ENCODE measurements at places on chromosomes 1 and 21. TPM values are rescaled to one million over a fixed set of nuclear protein-coding genes. Genes with fewer than 3 reads are reported as not detected.

TXNIP gene
- 556 TPM for total RNA-seq

GRCh38 chr1:232581932-232582331, 48.0 kb downstream of the SIPA1L2 start:
- DNase-seq = no peak

GRCh38 chr1:56120021-56120420, 459.3 kb downstream of the PLPP3 start:
- no peak for DNase-seq

SLC6A17 gene
- total RNA-seq = 0.03 TPM

DNA sequence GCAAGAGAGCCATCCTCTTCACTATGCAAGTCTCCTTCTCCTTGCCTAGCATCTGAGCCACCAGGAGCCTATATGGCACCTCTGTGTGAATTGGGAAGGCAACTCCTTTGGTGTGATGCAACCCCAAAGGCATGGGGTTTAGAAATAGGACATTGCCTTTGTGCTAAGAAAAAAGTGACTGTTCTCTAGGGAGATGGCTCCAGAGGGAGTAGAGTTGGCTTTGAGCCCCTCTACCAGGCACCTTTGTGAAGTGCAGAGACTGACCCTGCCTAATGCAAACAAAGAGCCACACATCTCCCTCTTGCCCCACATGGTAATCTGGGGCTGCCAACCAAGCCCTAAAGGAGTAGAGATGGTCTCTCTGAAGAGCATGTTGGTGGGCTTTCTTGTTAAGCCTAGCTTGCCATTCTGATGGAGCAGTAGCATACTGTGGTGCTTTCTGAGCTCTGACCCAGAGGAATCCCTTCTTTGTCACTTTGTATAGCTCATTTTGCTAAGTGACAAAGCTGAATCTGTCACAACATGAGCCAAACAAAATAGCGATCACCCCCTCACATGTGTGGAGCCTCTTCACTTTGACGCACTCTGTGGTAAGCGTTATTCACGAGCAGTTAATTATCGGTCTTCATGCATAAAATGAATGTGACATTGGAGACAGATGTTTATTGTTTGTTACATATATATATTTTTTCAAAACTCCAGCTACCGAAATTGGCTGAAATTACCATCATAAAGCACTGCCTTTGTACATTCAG, 74.4 kb downstream of the RWDD3 start:
- peak; percentile 25 for DNase-seq

Data from lung (tissue), 17 donors.